ENCODE measurements at places on chromosomes 7 and 10.

DNA sequence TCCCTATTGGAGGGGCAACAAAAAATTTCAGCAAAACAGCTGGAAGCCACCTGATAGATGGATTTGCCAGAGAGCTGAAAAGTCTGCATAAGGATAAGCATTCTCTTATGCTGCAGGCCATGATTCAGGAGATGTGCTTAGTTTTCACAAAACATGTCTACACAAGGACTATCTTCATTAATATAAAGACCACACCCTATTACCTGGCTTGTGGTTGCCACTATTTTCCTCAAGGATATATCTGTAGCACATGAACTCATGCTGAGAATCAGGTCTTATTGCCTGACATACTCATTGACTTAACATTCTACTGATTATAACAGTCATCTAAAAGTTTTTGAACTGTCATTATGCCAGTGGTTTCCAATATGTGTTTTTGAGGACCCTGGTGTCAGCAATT lies 7.1 kb upstream of the COL17A1 start:
- DNase-seq, result no peak

- DNase-seq, result peak; percentile 44
Observed at GRCh38 chr7:85602196-85602595, 415.3 kb upstream of the SEMA3D start.

GRCh38 chr7:471191-471865 lies 48.3 kb downstream of the PDGFA start:
- no peak for DNase-seq

- no peak for DNase-seq
Observed at GRCh38 chr7:44188480-44189225, 586 bp downstream of the GCK start.

- no peak for DNase-seq
Observed at GRCh38 chr7:107502797-107503196, 32.9 kb downstream of the GPR22 start.

All from EL (cell line).